NCI-H1930 (cell line): ENCODE measurements at places on chromosomes 4 and X.

GRCh38 chr4:122831515-122832196 is 5.0 kb downstream of the FGF2 start:
- no peak for DNase-seq

- no peak for DNase-seq
Measured at GRCh38 chr4:90842960-90843359, 715.8 kb downstream of the CCSER1 start.

- DNase-seq, result peak; percentile 0
Measured at GRCh38 chr4:15648600-15648999, 6.6 kb downstream of the FBXL5 start.

GRCh38 chr4:94160774-94161173 is 46.9 kb upstream of the SMARCAD1 start:
- DNase-seq, result no peak

GRCh38 chrX:27890611-27891010 is 82.8 kb downstream of the MAGEB10 start:
- no peak for DNase-seq

- no peak for DNase-seq
Measured at GRCh38 chr4:25007598-25007997, 23.1 kb downstream of the LGI2 start.

DNA sequence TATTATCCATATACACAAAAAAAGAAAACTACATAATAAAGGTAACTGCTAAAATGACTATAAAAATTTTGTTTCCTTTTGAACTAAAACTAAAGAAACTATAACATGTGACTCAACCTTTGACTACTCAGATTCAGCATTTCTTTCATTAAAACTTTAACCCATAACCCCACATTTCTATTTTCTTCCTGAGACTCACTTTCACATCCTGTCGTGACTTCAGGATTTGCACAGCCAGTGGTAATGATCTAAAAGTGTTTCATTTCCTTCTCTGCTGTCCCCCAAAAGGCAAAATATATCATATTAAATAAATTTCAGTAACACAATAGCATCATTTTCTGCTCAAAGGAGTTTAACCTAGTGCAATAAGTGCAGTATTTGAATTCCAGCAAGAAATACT is 1022.4 kb upstream of the DIAPH2 start:
- no peak for DNase-seq

GRCh38 chr4:74598611-74599325 is 153.8 kb downstream of the AREG start:
- DNase-seq, result no peak

DNA sequence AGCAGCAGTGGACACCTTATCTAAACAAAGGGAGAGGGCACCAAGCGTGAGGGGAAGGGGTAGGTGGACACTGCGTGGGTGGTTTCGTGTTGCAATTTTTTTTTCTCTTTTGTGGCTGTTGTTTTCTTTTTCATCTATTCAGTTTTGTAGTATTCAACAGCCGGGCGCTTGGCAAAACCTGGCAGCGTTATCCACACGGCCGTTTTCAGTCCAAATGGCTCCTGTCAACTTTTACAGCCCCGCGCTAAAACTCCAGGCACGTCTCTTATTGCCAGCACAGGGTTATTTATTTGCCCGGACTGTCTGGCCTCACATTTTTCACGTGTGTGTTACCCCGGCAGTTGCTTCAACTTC is 192.2 kb downstream of the BCOR start:
- no peak for DNase-seq

DNA sequence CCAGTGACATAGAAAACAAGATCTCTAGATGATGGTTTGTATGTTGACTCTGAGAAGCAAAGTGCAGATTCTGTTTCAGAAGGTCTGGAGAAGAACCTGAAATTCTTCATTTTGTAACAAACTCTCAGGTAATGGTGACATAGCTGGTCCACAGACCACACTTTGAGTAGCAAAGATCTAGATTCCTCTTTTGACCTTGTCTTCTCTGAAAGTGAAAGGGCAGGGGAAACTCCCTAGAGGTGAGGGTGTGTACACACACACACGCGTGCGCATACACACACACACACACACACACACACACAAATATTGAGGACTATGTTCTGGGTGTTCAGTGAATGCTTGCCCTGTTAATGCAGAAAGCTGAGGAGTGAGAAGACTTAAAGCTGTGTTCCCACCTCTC is 110.1 kb downstream of the NHSL2 start:
- no peak for DNase-seq

- no peak for DNase-seq
Measured at GRCh38 chr4:161404346-161405110, 759.3 kb downstream of the FSTL5 start.

DNA sequence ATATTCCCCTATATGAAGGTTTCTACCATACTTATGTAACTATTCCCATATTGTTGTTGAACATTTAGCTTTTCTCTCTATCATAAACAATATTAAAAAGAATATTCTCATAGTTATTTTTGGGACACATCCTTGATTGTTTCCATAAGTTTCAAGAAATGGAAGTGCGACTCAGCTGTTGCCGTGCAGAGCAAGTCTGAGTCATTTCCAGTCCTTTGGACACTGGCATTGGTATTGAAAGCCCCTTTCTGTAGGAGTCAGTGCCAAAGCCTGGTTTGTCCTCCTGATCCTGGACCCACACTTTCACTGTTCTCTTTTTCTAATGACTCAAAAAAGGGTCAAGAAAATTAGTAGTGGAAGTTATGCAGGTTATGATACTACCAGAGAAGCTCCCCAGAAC is 108.3 kb upstream of the DIAPH2 start:
- DNase-seq, result no peak

- DNase-seq, result no peak
Measured at GRCh38 chr4:89269121-89269666, 38.4 kb downstream of the GPRIN3 start.

GRCh38 chrX:20361890-20362262 is 95.2 kb upstream of the RPS6KA3 start:
- no peak for DNase-seq

GRCh38 chr4:8135666-8136065 is 22.9 kb downstream of the ABLIM2 start:
- DNase-seq, result no peak
